ENCODE measurements at places on chromosomes 7 and 10.

GRCh38 chr10:22542773-22543172 lies 171.6 kb downstream of the PIP4K2A start:
- DNase-seq = no peak

- DNase-seq = peak; percentile 76
These were observed 125.5 kb downstream of the CLEC2L start for GRCh38 chr7:139648941-139649425.

GRCh38 chr10:101778781-101779543 lies 3.0 kb upstream of the FGF8 start:
- DNase-seq = no peak

- no peak for DNase-seq
These were observed 656.4 kb downstream of the KCNMA1 start for GRCh38 chr10:76981251-76981650.

DNA sequence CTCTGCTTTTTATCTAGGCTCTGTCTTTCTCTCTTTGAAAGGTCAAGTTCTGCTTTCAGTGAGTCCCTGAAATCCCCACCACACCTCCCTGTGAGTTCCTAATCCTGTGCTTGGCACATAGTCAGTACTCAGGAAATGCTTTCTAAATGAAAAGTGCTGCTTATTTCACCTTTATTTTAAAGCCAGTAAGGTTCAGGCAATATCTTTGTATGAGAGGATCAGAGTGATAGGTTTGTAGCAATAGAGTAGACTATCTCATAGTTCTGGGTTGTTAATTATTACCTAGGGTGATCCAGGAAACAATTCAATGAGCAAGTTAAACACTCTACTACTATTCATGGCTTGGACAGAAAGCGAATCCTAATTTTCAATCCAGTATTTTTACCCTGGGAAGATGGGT lies 7.4 kb upstream of the LAMB1 start:
- no peak for DNase-seq

DNA sequence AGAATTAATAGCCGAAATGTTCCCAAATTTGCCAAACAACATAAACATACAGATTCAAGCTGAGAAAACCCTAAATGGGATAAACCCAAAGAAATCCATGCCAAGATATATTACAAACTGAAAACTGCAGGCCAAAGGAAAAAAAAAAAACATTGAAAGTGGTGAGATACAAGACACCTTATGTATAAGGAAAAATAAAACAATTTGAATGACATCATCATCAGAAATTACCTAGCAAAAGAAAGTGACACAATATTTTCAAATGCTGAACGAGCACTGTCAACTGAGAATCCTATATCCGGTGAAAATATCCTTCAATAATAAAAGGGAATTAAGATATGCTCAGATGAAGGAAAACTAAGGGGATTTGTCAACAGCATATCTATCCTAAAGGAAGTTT lies 66.5 kb downstream of the PHYHIPL start:
- no peak for DNase-seq

GRCh38 chr10:76649723-76650127 lies 987.9 kb downstream of the KCNMA1 start:
- DNase-seq = no peak

- no peak for DNase-seq
These were observed 537 bp downstream of the FOXK1 start for GRCh38 chr7:4682621-4683042.

GRCh38 chr7:2482725-2483451 lies 6.7 kb upstream of the GRIFIN start:
- no peak for DNase-seq

DNA sequence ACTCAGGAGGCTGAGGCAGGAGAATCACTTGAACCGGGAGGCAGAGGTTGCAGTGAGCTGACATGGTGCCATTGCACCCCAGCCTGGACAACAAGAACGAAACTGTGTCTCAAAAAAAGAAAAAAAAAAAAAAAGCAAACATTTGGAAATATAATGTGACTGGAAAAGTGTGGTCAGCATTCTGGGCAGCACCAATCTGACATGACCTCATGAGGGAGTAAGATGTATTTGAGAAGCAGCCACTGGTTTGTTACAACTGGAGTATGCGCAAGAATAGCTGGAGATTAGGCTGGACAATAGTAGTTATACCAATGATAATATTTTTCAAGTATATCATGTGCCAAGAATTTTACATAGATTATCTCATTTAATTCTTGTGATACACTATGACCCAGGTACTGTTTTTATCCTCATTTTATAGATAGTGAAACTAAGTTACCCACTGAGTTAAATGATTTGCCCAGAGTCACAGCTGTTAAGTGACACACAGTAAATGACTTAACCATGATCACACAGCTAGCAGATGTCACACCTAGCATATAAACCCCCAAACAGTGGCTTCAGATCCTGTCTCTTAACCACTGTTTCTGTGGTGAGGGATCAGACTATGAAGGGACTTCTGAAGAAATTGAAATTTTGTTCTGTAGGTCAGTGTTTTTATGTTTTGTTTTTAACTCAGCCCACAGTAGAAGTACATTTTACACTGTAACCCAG lies 11.1 kb downstream of the MCU start:
- no peak for DNase-seq

DNA sequence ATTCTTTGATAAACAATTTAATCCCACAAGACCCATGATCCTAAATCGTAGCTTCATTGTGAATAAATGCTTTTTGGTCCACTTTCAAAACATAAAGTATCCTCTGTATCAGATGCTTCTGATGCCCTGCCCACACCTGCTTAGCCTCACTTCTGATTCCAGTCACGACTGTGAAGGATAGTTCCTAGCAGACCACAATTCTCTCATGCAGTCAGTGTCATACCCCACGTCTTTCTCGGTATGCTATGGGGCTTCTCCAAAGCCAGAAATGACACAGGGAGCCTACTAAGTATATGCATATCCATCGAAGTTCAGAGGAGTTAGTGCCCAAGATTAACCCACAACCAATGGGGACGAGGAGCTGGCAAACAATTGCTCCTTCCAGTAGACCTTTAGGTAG lies 27.6 kb upstream of the CTNNA3 start:
- DNase-seq = no peak

DNA sequence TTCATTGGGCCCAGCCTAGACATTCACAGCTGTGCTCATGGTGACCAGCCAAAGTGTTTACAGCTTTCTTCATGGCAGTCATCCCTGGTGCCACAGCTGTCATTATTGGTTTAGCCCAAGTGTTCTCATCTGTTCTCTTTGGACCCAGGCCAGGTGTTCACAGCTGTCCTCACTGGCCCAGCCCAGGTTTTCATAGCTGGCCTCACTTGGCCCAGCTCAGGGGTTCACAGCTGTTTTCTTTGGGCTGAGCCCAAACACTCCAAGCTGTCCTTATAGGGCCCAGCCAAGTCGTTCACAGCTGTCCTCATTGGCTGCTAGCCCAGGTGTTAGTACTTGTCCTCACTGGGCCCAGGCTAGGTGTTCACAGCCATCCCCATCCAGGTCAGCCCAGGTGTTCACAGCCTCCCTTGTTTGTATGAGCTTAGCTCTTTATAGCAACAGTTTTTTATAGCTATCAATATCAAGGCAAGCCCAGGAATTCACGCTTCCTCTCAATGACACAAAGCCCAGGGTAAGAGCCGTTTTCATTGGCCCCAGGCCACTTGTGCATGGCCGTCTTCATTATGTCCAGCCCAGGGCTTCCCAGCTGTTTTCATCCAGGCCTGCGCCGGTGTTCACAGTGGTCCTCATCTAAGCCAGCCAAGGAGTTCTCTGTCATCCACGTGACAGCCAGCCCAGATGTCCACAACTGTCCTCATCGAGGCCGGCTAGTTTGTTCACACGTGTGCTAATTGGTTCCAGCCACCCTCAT lies 11.6 kb downstream of the FRG2B start:
- no peak for DNase-seq

DNA sequence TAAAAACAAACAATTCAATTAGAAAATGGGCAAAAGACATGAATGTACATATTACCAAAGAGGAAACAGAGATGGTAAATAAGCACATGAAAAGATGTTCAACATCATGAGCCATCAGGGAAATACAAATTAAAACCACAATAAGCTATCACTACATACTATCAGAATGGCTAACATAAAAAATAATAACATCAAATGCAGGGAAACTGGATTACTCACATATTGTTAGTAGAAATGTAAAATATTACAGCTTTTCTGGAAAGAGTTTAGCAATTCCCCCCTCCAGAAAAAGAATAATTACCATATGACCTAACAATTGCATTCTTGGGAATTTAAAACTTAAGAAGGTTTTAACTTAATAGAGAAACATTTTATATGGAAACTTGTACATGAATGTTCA lies 232.9 kb upstream of the MTPN start:
- DNase-seq = no peak

DNA sequence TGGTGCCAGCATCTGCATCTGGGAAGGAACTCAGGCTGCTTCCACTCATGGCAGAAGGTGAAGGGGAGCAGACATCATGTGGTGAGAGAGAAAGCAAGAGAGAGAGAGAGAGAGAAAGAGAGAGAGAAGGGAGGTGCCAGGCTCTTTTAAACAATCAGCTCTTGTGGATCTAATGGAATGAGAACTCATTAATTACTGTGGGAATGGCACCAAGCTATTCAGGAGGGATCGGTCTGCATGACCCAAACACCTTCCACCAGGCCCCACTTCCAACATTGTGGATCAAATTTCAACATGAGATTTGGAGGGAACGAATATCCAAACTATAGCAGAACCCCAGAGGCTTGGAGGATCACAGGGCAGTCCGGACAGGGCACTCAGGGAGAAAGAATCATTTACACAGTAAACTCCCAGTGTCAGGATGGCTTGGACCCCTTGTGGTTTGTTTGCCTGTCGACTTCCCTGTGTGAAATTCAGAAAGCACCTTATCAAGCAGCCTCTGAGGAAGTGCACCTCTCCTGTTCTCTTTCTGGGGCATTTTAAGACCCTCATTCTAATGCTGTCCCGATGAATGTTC lies 308.5 kb downstream of the REEP3 start:
- DNase-seq = no peak

DNA sequence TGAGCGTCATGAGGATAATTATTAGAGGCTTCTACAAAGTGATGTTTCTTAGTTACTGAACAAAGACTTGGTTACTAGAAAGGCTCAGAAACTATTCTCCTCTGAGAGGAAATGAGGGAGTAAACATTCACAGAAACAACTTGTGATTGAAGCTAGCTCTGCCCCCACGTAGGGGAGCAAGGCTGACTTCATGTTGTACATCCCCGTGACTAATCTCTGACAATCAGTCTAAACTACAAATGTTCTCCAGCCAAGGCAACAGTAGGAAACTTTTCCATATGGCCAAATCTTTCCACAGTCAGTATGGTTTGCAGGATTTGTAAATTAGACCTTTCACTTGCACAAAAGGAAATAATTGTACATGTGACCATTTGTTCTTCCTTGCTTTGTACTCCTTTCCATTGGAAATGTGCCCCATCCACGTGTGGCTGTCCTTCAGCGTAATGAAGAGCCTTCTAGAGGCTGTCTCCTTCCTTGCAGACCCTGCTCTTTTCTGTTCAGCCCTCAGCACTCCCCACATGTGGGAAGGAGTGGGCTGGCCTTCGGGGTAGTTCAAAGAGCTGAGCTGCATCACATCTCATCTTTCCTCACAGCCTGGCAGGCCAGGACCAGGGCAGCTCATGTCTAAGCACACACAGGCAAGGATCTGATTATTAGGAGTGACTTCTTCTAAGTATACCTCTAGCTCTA lies 93.5 kb downstream of the PCGF5 start:
- DNase-seq = no peak

DNA sequence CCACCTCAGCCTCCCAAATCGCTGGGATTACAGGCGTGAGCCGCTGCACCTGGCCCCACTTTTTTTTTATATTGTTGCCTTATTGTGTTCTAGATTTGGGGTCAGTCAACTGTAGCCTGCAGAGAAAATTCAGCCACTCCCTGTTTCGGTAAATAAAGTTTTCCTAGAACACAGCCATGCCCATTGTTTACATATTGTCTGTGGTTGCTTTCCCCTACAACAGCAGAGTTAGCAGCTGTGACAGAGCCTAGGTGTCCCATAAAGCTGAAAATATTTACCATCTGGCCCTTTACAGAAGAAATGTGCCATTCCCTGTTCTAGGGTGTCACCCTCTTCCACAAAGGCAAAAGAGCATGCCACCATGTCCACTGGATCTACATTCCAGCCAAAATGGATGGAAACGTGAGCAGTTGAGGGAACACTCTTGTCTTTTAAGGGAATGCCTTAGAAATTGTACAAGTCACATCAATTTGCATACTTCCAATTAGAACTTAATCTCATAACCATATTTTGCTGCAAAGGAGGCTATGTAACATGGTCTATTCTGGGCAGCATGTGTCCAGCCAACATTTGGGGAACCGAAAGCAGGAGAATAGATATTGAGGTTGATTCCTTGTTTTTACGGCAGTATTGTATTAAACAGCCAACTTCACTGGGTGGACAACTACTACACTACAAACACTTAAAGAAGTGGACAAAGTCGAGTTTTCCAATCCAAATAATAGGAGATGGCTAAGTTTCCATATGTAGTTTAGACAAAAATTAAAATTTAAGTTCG lies 11.0 kb upstream of the BLVRA start:
- no peak for DNase-seq

- no peak for DNase-seq
These were observed 93.0 kb downstream of the TNS3 start for GRCh38 chr7:47488969-47489342.

DNA sequence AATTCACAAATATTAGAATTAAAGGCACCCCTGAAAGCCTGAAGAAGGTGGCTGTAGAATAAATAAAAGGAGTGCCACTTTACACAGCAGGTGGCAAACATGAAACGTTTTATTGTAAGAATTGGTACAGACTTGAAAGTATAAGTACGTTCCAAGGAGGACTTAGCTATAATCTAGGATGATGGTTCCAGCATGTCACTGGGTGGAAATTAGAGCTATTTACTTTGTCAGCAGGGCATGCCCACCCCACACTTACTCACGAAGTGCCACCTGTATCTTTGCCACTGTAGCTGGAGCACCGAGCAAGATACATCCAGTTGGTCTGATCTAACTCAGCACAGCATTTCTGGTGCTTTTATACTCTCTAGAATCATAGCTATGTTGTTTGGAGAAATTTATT lies 97.8 kb downstream of the GRM8 start:
- no peak for DNase-seq

GRCh38 chr10:60314069-60314940 lies 75.4 kb downstream of the ANK3 start:
- peak; percentile 73 for DNase-seq

DNA sequence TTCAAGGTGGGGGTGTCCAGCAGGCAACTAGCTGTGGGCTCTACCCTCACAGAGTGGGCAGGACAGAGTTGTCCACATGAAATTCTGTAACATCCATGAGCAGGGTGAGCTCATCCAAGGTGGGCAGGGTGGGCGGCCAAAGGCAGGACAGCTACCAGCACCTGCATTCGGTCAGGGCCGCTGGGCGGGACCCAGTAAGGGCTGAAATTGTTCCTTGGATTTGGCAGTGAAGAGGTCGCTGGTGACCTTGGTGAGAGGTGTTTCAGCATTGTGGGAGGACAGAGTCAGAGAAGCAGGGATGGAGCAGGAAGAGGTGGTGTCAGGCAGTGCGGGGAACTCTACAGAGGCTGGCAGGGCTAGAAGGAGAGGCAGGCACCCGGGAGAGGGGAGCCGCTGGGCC lies 23.9 kb downstream of the ADCYAP1R1 start:
- no peak for DNase-seq

All from glomerular endothelial cell (primary cell).